LHCN-M2 (cell line): ENCODE measurements at places on chromosomes 5 and 9. TPM values are rescaled to one million over a fixed set of nuclear protein-coding genes. Genes with fewer than 3 reads are reported as not detected.

- no peak for DNase-seq
Measured at GRCh38 chr5:101917166-101917565, 378.9 kb downstream of the SLCO4C1 start.

GRCh38 chr5:120599576-120599975, 135.5 kb downstream of the PRR16 start:
- peak; percentile 78 for DNase-seq

DNA sequence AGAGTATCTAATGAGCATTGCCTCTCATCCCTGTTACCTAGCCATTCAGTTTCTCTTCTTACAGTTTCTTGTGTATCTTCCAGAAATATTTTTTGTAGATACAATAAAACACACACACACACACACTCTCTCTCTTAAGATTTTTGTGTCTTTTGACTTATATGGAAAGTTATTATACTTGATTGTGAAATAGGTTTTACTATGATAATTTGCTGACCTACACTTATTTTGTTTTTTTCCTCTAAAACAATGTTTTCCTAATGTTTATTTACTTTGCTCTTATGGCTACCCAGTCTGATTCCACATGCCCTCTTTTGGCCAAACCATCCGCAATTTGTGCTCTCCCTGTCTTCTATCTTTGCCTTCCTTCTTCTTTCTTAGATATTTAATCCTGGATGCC, 25.3 kb downstream of the LRRTM2 start:
- no peak for DNase-seq

The DAB2IP gene
- 4.0 and 4.4 TPM in 2 replicates for total RNA-seq

DNA sequence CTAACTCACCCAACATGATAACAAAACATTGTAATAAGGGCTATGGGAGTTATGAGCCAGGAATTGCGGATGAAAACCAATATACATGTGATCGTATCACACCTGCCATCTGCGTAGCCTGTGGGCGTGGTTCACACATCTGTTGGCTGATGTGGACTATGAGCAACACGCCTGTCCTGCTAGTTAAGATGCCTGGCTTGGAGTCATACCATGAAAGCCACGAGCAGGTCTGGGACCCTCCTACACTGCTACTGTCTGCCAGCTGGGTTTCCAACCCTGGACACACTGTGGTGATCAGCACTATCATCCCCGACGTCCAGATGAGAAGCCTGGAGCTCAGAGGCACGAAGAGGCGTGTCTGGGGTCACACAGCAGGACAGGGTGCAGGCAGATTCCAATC, 40.2 kb downstream of the STK10 start:
- no peak for DNase-seq

GRCh38 chr9:95218773-95219172, 98.7 kb downstream of the FANCC start:
- no peak for DNase-seq

GRCh38 chr9:37105234-37105633, 15.1 kb upstream of the ZCCHC7 start:
- no peak for DNase-seq

DNA sequence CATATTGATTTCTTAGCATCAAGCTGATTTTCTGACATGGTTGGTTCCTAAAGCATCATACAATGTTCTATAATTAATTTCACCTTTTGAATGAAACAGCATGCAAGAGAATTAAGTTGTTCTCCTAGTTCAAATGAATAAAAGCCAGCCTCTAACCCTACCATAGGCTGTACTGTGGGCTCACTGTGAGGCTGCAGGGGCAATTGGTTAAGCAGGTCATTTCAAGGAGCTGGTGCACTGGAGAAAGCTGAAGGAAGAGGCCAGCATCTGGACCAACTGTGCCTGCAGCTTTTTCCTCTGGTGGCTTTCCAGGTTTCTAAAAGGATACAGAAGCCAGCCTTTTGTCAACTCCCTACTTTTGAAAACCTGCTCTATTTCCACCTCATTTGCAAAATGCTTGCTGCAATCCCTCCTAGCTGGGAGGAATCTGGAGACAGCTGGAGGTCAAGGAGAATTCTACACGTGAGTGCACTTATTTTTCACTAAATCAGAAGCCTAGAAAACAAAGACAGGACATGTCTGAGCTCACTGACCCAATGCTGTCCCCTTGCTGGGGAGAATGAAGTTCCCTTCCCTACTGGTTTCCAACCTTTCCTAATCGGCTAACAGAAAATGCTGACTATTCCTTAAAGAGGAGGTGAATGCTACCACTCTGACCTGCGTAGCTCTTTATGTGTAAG, 158.9 kb downstream of the APBA1 start:
- no peak for DNase-seq

GRCh38 chr5:80070338-80071056, 35.3 kb downstream of the THBS4 start:
- DNase-seq = no peak

DNA sequence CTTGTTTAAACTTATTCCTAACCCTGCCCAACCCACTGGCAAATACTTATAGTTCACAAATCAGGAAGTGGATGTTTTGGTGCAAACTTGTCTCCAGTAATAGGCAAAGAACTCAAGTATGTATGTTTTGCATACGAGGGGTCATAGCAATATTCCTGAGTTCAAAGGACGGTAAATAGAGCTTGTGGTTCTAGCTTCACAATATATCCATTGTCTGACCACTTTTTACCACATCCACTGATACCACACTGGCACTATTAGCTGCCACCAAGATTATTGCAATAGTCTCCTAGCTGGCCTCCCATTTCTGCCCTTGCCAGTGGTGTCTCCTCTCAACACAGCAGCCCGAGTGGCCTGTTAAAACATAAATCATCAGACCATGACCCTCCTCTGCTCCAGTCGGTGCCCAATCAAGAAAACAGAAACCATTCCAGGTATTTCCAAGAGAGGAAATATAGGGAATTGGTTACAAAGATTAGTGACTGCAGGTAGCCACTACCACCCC, 17.0 kb downstream of the GRXCR2 start:
- DNase-seq = peak; percentile 38

GRCh38 chr5:23820765-23821471, 313.5 kb downstream of the PRDM9 start:
- DNase-seq = no peak

GRCh38 chr5:92552206-92553160, 1028.5 kb downstream of the NR2F1-AS1 start:
- DNase-seq = peak; percentile 98
